Stimulated activated CD8-positive, alpha-beta memory T cell treated with anti-CD3 and anti-CD28 coated beads, Interleukin-15, amount 100 ng/mL, for 24 hours (primary cell): ENCODE measurements at places on chromosomes 12 and 14.
A peak's percentile ranks its signal among the peaks of the same experiment; 100 is the strongest.

DNA sequence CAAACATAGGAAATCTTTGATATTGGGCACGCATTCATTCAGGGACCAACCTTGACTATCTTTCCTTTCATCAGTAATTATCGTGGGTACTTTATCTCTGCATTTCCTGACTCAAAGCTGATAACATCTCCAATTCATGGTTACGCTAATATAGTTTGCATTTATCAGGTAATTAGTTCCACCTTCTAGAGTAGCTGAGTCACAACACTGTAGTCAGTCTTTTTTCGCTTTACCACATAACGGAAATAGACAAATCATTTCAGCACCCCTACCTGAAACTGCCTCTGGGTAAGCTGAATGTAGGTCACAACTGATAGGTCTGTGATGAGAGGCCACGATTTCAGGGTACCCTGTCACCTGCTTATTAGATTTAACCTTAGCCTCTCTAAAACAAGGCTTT lies 36.7 kb upstream of the IL22 start:
- no peak for DNase-seq

DNA sequence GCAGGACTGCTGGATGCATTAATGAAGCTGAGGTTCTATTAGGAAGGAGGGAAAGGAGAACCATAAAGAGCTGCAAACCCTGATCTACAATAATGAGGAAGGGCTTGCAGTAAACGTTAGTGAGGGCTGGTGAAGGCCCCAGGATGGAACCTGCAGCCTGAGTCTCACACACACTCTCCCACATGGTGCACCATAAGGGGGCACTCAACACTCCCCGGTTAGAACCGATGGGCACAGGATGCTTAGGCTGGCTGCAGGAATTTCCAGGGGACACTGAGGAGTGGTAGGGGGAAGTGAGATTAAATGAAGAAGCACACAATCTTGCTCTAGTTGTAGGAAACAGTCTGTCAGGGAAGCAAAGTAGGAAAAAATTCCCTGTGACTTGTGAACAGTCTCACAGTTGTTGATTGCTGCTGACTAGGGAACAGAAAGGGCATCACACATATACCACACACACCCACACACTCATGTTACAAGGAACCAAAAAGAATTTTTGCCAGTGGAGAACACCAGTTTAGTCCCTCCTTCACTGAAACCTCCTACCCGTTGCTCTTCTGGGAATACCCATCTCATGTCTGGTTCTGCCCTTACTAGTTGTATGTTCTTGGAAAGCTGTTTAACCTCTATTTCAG lies 56.2 kb upstream of the FERMT2 start:
- DNase-seq = no peak

DNA sequence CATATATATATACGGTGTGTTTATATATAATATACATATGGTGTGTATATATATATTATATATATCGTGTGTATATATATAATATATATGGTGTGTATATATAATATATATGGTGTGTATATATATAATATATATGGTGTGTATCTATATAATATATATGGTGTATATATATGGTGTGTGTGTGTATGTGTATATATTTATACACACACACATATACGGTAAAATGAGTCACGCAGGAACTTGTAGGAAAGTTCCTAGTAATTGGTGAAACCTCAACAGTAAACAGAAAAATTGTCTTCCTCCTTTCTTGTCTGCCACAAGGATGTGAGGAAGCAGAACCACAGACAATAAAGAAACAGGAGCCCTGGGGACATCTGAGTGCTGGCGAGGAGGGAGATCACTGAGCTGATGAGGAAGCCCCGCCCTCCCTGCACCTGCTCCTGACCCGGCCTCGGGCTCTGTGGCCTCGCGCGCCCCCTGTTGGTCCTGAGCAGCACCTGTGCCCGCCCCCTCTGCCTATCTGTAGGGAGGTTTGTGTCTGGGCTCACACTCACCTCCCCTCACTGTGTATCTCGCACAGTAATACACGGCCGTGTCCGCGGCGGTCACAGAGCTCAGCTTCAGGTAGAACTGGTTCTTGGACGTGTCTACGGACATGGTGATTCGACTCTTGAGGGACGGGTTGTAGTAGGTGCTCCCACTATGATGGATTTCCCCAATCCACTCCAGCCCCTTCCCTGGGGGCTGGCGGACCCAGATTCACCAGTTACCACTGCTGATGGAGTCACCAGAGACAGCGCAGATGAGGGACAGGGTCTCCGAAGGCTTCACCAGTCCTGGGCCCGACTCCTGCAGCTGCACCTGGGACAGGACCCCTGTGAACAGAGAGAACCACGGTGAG lies 1079.4 kb downstream of the TMEM121 start:
- peak; percentile 69 for DNase-seq

DNA sequence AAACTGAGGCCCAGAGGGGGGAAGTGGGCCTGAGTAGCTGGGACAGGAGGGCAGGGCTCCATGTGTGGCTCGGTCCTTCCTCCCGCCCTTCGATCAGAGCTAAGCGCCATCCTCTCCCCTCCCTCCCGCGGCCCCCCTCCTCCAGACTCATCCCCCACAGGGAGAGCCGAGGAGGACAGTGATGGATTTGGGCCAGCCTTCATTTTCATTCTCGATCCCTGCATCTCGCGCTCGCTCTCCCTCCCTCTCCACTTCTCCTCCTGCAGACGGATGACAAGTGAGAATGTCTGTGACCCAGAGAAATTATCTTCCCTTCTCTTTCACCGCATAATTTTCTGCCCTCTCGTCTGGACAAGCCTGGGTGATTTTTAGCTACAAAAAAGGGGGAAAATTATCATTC lies 183.3 kb downstream of the RBM19 start:
- DNase-seq = no peak

- DNase-seq = no peak
Measured at GRCh38 chr12:55034218-55034617, 14.4 kb downstream of the NEUROD4 start.

DNA sequence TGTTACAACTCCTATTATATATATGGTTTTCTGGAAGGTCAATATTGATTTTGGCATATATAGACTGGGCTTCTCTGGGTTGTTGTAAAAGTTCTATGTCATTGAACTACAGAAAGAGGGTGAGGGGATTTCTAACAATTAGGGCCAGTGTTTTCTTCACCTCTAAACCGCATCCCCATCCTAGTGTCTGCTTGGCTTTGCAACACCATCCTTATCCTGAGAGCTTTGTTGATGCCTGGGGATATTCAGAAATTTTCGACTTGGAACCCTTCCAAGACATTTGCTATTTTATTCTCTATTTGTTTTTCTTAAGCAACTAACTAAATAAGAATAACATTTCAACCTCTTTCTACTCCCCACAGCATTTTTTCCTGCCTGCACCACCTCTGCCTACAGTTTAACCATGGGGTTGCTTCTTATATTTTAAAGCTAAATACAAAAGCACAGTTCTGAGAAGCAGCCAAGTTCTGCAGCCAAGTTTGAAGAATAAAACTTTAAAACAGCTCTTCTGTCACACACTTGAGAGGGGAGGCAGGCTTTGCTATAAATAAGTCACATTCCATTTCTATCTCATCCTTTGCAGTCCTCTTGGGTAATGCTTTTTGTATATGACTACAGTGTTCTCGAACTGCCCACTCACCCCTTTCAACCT lies 53.4 kb downstream of the RGS6 start:
- no peak for DNase-seq
